Heart left ventricle (tissue), 16 donors: ENCODE measurements at places on chromosomes 16 and 17. TPM values are rescaled to one million over a fixed set of nuclear protein-coding genes. Genes with fewer than 3 reads are reported as not detected.

- DNase-seq = peak; percentile 85
- H3K27ac ChIP-seq = peak overlapping the region; percentile 88
- H3K4me3 ChIP-seq = no peak overlapping the region
- no peaks in the 10 kb centered on the region for H3K36me3 ChIP-seq
These were observed 41.1 kb downstream of the BAHCC1 start for GRCh38 chr17:81436294-81436849.

DNA sequence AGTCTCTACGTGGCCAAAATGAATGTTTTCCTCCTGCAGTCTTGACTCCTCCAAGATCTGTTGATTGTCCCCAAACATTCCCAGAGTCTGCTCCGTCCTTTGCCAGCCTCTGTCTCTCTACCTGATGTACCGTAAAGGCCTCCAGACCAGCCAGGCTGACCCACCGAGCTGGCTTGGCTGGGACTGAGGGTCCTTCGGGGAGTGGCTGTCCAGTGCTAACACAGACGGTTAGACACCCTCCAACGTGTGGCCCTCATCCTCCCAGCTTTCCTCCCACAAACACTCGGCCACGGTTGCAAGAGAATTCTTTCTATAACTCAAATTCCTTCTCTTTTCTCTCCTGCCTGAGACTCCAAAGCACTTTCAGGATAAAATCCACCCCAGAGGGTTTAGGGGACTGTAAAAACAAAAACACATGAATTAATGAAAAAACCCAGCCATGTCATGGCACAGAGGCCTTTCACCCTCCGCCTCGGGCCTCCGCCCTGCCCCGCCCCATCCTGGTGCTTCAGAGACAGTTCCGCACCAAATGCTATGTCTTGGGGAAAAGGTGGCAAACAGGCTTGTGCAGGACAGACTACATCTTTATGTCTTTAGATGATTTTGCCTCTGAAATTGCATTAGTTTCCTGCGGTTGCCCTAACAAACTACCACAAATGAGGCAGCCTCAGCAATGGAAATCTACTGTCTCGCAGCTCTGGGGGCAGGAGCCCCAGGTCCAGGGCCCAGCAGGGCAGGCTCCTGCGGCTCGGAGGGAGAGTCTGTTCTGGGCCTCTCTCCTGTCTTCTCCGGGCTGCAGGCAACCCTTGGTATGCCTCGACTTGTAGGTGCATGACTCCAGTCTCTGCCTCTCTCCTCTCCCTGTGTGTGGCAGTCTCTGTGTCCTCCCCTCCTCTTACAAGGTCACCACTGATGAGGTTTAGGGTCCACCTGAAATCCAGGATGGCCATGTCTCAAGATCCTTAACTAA lies 72.5 kb upstream of the CBX4 start:
- no peak overlapping the region for H3K4me3 ChIP-seq
- H3K36me3 ChIP-seq = no peaks in the 10 kb centered on the region
- H3K27me3 ChIP-seq = no peaks in the 10 kb centered on the region
- no peak overlapping the region for H3K27ac ChIP-seq

DNA sequence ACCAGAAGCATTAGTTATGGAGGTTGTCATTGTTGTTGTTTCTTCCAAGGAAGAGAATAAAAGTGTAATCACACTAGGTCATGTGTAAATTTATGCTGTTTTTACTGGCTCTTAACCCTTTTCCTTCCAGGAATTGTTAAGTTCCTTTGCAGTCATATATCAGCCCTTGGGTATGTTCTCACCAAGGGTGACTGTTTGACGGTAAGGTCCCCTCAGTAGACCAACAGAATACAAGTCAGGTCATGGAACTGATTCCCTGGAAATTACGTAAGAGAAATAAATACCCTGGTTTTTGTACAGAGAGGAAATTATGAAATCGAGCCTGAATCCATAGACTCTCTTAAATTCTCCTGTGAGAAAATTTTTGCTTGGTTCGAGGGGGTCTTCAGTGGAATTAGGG lies 11.2 kb upstream of the KCNJ2 start:
- no peak overlapping the region for H3K27ac ChIP-seq
- no peaks in the 10 kb centered on the region for H3K36me3 ChIP-seq
- no peaks in the 10 kb centered on the region for H3K27me3 ChIP-seq
- no peak for DNase-seq

Gene SCNN1B
- total RNA-seq = not detected

DNA sequence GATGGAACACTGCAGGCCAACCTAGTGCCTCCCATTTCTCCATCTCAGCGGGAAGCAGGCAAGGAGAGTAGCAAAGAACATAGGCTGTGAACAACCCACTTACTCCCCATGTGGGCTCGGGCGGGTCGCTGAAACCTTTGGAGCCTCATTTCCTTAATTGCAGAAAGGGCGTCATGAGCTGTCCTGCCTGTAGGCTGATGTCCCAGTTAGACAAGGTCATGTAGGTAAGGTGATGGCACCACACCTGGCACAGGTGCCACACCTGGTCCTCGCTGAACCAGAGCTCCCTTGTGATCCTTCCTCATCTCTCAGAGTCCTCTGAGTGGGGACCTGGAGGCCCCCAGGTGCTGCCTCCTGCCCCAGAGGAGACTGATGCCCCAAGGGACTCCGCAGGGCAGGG lies 22.9 kb downstream of the ABCC3 start:
- H3K27ac ChIP-seq = no peak overlapping the region
- peaks cover 7% of the 10 kb centered on the region for H3K4me1 ChIP-seq
- DNase-seq = no peak
- H3K36me3 ChIP-seq = no peaks in the 10 kb centered on the region
- H3K27me3 ChIP-seq = no peaks in the 10 kb centered on the region

Gene FOXO3B
- 0.59 TPM for total RNA-seq

DNA sequence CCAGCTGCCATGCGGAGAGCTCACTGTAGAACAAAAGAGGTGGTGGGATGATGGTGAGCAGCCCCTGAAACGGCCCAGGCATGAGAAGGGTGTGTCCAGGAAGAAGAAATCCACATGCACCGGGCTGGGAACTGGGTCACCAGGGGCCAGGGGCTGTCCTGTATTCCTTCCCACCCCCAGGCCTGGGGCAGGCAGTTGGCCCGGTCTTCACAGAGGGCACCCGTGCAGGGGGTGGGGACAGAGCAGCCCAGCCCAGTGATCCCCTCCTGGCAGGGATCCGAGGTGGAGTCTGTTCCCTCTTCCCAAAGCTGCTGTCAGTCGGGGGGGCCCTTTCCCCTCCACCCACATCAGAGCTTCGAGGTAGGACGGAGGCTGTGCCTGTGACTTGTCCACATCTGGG lies 9.2 kb downstream of the HS3ST6 start:
- peaks cover 46% of the 10 kb centered on the region for H3K27me3 ChIP-seq
- H3K4me1 ChIP-seq = no peaks in the 10 kb centered on the region
- H3K4me3 ChIP-seq = no peak overlapping the region
- DNase-seq = no peak

DNA sequence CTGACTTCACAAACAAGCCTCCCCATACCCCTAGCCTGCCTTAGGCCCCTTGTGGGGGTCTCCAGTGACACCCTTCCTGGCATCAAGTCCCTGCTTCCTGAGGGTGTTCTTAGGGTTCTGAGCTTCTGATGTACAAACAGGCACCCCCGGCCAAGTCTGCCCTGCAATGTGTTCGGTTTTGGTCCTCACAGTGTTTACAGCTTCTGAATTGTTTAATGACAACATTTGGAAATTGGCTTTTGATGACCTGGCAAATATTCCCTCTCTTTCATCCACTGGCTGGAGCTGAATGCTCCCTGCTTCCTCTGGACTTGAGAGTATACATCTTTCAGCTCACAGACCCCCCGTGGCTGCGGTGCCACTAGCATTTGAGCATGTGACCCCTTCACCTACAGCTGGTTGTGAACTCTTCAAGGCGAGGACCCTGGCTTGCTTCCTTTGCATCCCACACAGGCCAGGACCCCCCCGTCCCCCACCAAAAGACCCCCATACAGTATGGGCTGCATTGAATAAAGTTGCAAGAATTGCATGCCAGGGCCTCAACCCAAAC lies 180.8 kb downstream of the KATNIP start:
- peaks cover 12% of the 10 kb centered on the region for H3K36me3 ChIP-seq
- peaks cover 11% of the 10 kb centered on the region for H3K4me1 ChIP-seq
- H3K4me3 ChIP-seq = no peak overlapping the region
- DNase-seq = no peak
- no peaks in the 10 kb centered on the region for H3K27me3 ChIP-seq
- H3K27ac ChIP-seq = no peak overlapping the region

Gene IL34
- total RNA-seq = 3.1 TPM

- DNase-seq = no peak
- H3K27me3 ChIP-seq = peaks cover 10% of the 10 kb centered on the region
- no peak overlapping the region for H3K4me3 ChIP-seq
- H3K27ac ChIP-seq = no peak overlapping the region
- H3K4me1 ChIP-seq = no peaks in the 10 kb centered on the region
These were observed 20.4 kb downstream of the ALOX12B start for GRCh38 chr17:8066841-8067775.

DNA sequence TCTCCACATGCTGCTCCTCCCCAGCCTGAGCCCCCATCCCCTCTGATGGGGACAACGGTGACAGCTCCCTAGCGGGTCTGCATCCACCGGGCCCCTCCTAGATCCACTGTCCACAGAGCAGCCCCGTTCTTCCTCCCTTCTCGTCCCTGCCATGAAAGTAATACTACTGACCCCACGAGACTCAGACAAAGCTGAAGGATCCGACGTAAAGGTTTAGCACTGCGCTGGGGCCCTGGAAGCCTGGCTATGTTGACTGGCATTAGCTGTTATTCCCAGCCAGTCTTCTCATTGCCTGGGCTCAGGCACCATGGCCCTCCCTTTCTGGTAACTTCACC lies 30.7 kb downstream of the VAC14 start:
- no peak overlapping the region for H3K4me3 ChIP-seq
- no peaks in the 10 kb centered on the region for H3K4me1 ChIP-seq
- peaks cover 10% of the 10 kb centered on the region for H3K36me3 ChIP-seq
- no peak for DNase-seq

DNA sequence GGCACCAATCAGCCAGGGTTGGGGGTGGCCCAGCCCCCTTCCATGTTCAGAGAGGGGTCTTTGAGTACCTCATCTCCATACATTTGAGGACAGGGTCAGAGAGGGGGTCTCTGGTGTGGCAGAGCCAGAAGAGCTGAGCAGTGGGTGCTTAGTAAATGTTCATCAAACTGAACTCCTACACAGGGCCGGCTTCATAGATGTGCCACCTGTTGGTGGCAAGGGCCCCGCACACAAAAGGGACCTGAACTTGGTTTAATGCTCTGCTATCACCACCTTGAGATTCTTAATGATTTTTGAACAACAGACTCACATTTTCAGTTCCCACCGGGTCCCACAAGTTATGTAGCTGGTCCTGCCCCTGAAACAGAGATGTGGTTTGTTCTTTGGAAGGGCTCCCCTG lies 9.0 kb upstream of the C1QL1 start:
- no peaks in the 10 kb centered on the region for H3K27me3 ChIP-seq
- H3K4me1 ChIP-seq = peaks cover 47% of the 10 kb centered on the region
- H3K4me3 ChIP-seq = no peak overlapping the region

DNA sequence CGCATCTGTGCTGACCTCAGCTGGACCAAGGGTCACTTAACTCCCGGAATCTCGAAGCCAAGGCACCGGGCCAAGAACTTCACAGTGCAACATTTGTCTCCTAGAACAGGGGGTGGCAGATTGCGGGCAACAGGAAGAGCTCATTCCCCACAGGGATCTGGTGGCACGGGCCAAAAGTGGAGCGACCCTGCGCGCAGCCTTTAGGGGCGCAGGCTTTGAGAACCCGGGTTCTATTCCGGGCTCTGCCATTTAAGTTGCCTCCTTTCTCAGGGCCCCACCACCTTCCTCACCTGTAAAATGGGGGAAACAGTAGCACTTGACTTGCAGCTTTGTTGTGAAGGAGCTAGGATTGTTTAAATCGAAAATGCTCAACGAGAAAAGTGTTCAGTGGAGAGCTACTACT lies 651 bp downstream of the SHMT1 start:
- peak; percentile 81 for DNase-seq
- peaks cover 7% of the 10 kb centered on the region for H3K4me1 ChIP-seq
- H3K36me3 ChIP-seq = no peaks in the 10 kb centered on the region

DNA sequence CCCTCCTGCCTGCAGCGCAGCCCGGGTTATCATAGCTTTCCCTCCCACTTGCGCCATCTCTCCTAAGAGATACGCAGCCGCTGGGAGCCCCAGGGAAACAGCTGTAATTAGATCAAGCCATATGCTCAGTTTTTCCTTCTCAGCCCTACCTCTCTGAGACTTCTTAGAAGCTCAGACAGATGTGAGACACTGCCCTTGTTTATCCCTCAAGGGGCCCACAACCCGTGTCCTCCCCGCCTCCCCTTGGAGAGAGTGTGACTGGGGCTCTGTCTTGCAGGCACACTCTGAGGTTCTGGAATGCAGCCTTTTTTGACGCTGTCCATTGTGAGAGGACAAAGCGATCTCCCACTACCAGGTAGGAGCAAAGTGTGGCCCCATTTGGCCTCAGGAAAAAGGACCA lies 31.2 kb downstream of the CIBAR2 start:
- no peak overlapping the region for H3K27ac ChIP-seq
- H3K4me3 ChIP-seq = no peak overlapping the region
- DNase-seq = peak; percentile 12
- H3K36me3 ChIP-seq = no peaks in the 10 kb centered on the region

DNA sequence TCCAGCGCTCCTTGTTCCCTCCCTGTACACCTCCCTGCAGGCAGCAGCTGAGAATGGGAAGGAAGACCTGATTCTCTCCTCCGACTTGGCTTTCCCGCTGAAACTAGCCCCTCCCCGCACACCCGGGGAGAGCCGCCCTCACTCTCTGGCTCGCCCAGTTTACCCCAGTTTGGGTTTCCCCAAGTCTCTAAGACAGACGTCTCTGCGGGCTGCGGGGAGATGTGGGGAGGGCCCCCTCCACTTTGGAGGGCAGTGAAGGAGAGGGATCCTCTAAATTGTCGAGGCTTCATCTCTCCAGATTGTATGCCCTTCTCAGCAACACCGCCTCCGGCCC lies 797 bp downstream of the GRB7 start:
- H3K4me1 ChIP-seq = no peaks in the 10 kb centered on the region
- H3K4me3 ChIP-seq = peak overlapping the region; percentile 37
- H3K36me3 ChIP-seq = no peaks in the 10 kb centered on the region
- H3K27me3 ChIP-seq = peaks cover 65% of the 10 kb centered on the region
